ENCODE measurements at places on chromosomes 16 and 17. TPM values are rescaled to one million over a fixed set of nuclear protein-coding genes. Genes with fewer than 3 reads are reported as not detected.

DNA sequence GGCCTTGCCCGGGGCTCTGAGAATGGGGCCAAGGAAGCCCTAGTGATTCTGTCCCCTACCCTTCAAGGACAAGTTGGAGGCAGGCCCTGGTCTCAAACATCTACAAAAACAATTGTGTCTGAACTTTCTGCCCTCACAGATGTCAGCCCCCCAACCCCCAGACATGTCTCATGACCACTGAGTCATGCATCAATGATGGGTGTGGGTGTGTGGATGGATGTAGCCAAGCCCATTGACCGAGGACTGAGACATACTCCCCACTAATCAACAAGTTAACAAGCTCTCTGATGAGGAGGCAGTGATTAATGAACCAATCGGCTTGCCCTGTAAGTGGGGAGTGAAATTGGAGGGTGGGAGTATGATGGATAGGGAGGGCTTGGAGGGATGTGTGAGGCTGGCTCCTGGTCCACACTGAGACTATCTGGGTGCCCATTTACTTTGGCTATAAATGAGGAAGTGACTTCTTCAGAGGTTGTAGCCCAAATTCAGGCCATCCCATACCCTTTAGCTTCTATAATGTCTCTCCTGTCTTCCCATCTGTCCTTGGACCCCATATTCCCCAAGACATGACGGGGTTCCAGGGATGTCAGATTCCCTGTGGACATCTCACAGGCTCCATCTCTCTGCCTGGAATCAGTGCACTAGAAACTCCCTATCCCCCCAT is 97.1 kb upstream of the TMEM97 start:
- DNase-seq = no peak

GRCh38 chr16:81823111-81823510 is 44.0 kb downstream of the PLCG2 start:
- DNase-seq = no peak

- DNase-seq = no peak
Observed at GRCh38 chr16:57374067-57374534, 1.8 kb downstream of the CX3CL1 start.

DNA sequence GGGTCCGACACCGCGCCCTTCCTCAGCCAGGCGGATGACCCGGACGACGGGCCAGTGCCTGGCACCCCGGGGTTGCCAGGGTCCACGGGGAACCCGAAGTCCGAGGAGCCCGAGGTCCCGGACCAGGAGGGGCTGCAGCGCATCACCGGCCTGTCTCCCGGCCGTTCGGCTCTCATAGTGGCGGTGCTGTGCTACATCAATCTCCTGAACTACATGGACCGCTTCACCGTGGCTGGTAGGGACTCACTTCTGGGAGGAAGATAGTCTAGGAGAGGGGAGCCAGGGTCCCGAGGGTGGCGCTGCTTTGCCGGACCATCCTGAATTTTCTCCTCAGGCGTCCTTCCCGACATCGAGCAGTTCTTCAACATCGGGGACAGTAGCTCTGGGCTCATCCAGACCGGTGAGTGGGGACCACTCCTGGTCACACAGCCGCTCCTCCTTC is 601 bp downstream of the SPNS1 start:
- DNase-seq = no peak

The CLEC19A gene
- polyA plus RNA-seq = not detected
